ENCODE measurements at places on chromosomes 6 and 20.
A peak's percentile ranks its signal among the peaks of the same experiment; 100 is the strongest.

DNA sequence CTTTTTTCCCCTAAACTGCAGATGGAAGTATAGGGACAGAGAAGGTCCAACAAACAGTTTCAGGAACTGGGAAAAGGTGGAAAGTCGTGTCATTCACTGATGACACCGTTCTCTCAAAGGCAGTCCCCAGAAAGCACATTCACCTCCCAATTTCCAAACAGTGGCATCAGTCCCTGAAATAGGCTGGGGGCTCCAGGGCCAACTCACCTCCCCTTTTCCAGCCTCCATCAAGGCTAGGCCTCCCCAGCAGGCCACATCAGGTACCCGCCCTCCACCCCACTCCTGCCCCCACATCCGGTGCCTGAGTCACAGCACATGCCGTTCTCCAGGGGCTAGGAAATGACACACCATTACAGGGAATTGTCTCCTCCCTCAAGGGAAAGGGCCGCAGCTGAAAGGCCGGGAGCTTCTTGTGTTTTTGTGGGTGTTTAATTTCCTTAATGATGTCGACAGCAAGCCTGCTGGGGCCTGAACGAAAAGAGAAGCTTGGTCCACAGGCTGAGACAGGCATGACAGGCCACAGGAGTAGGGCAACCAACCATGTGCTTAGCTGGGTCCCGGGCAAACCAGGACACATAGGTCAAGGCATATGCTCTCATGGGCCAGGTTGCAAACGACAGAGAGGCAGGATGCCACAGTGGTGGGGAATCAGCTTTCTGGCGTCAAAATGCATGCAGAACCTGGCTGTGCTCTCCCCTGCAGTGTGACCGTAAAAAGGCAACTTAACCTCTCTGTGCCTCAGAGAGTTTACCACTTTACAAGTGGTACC, 39.2 kb downstream of the ZMYND8 start:
- DNase-seq: peak; percentile 75

DNA sequence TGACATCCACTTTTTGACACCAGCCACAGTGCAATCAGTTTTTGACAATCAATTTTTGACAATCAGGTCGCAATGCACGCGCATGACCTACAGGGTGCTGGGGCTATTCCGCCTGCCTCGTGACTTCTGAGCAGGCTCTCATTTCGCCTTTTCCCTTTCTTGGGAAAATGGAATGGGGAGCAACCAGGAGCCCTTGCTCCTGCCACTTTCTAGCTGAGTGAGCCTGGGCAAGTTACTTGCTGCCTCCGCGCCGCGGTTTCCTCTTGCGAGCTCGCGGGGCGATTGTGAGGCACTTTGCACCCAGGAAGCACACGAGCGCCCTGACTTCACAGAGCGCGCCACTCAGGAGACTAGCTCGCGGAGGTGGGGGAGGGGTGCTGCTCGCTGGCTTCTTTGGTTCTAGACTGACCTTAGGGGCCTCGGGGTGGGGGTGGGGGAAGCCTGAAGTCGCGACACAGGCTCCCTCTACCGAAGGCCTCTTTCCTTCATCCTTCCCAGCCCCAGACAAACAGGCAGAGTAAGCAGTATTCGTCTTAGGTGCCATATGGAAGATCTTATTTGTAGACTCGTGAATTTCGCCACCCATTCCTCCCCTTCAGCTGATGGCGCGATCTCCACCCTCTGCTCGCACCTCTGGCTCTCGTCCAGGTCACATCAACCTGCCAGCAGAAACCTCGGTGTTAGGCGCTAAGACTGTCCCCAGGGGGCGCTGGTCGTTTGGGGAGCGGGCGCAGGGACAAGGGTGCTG, 4.6 kb downstream of the TP53TG5 start:
- DNase-seq: peak; percentile 93

DNA sequence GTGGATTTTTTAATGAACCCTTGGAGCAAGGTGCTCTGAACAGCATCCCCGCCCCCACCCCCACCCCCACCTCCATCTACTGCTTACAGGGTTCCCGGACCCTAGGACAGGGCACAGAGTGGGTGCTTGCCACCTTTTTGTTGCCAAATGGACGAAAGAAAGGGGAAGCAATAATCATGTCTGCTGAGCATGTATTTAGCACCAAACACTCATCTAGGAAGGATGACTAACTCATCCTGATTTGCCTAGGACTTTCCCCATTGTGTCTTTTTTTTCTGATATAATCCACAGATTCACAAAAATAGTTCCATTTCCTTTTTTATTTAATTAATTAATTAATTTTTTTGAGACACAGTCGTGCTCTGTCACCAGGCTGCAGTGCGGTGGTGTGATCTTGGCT, 1.2 kb upstream of the PLTP start:
- DNase-seq: no peak

GRCh38 chr6:148491638-148492251, 149.1 kb downstream of the SASH1 start:
- DNase-seq: no peak

DNA sequence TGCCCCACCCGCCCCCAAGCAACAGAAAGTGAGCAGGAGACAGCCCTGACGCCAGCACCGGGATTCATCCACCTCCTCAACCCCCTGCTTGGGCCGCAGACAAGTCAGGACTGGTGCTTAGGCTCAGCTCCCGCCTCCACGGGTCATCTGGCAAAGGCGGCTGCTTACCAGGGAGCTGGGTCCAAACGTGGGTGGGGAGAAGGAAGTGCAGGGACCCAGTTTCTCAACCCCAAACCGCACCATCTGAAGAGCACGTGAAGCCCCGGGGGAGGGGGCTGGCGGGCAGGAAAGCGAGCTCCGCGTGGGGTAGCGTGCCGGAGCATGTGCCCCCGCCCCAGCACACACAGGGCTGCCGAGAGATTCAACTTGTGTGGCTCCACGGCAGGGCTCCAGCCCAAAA, 87.2 kb downstream of the BMP7 start:
- DNase-seq: no peak
